Breast epithelium (tissue), 4 donors: ENCODE measurements at places on chromosomes 3 and 15.

DNA sequence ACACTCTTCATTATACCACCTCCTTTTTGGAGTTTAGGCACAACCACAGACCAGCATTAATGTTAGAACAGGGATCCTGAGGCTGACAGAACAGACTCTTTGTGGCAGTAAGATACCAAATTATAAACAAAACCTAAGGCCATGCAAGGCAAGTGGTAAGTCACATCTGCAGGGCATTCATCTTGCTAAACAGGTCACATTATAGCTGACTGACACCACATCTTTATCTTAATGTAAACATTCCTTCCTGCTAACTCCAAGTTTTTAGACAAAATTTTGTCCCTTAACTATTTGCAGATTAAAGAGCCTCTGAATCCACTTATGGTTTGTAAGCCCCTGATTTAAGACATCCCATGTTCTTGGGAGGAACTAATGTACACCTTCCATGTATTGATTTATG lies 500.6 kb downstream of the PYDC2 start:
- no peak for DNase-seq

GRCh38 chr3:50173685-50174516 lies 17.5 kb upstream of the GNAT1 start:
- DNase-seq, result no peak

GRCh38 chr3:123843668-123844067 lies 40.5 kb downstream of the MYLK start:
- no peak for DNase-seq

DNA sequence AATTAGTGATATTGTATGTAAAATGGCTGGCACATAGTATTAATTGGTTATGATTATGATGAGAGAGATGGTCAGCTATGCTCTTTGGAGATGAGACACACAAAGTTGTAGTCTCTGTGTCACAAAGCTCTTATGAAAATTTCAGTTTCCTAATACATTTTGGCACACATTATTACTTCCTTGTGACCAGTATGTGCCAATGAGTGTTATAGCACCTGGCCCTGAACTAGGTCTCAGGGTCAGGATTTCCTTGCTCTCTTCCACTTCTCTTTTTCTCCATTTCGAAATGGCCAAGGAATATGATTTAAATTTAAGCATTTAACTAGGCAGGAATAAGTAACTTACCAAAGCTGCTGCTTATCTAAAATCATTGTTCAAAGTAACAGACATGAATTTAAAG lies 28.0 kb downstream of the TIPARP start:
- DNase-seq, result no peak

DNA sequence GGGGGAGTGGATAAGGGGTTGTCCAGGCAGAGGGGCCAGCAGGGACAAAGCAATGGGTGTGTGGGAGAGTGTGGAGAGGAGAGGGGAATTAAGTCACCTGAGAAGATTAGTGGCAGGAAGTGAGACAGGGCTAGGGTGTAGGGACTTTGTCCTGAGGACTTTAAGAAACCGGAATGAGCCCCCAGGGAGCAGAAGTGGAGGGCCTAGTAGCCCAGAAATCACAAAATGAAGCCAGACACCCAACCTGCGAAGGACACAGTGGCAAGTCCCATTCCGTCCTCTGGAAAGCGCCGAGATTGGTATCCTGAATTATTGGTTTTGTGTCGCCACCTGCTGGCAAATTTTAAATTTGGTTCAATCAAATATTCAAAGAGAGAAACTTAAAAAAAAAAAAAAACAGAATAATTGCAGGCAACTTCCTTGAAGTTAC lies 78.0 kb upstream of the SLC25A36 start:
- DNase-seq, result peak; percentile 20

DNA sequence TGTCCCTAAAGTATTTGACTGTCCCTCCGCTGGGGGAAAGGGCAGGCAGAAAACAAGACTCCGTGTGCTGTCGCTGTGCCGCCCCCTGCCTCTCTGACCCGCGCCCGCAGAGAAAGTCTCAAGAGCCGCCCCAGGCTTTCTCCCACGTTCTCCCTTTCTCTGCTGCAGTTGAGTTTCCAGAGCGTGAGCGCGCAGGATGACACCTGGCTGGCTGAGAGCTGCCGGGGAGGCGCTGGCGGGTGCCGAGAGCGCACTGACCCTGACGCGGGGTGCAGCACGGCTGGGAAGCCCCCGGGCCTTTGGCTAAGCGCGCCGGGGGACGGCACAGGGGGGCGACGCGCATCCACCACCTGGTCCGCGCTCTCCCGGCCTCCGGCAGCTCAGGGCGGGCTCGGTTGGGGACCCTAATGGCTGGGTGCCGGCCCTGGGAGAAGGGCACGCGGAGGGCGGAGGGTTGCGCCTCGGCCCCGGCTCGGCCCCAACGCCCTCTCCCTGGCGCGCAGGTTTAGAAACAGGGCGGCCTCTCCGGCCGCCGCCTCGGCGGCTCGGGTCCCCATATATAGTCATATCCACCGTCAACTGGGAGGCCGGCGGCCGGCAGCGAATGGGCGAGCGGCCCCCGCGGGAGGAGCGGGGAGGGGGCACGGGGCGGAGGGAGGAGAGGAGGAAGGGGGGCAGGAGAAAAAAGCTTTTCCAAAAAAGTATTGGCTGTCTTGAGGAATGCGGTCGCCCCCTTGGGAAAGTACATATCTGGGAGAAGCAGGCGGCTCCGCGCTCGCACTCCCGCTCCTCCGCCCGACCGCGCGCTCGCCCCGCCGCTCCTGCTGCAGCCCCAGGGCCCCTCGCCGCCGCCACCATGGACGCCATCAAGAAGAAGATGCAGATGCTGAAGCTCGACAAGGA lies at the start of gene TPM1:
TPM1 (plus strand) TSS at position 774 of the 903 bp plus-strand sequence; CDS start at position 857, 83 bp downstream.
- peak; percentile 93 for DNase-seq

- no peak for DNase-seq
These were observed 9.2 kb downstream of the SMAD6 start for GRCh38 chr15:66711260-66711659.

DNA sequence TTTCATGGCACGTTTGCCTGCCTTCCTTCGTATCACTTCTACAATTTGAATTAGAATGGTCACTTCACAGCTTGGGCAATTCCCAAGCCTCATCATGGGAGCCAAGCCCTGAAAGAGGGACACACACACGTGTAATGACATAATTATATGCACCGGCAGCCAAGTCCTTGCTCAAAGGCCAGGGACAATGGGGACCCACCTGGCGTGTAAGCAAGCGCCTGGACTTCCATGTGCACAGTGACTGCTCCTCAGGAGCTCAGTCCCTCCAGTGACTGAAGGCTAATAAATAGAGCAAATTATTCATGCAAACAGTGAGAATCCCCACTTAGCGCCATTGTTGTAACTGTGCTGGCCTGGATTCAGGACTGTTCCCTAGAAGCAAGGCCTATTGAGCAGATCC lies 115.1 kb downstream of the DNAJB8 start:
- DNase-seq, result no peak

GRCh38 chr3:133757701-133758567 lies 11.7 kb downstream of the TF start:
- DNase-seq, result no peak

DNA sequence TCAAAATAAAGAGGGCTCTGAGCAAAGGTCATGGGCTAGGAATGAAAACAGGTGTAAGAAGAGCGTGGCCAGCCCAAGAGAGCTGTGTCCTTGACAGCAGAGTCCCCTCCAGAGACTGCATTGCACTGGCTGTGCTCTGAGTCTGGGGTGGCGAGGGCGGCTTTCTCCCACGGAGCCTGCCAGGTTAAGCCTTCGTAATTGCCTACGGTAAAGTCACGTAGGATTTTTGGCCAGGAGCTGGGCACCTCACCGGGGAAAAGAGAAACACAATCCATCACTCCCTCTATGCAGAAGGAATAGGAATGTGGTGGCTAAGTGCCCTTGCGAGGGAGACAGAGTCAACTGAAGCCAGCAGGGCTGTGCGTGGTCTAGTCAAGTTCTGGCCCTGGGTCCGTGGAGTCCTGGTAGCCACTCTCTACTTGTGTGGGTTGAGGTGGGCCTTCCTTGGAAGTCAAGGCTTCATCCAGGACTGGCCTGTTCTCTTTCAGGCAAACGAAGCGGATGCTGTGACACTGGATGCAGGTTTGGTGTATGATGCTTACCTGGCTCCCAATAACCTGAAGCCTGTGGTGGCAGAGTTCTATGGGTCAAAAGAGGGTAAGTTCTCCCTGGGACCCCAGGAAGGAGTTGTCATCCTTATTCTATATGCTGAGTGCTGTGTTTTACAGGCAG lies 7.0 kb downstream of the TF start:
- DNase-seq, result no peak

- DNase-seq, result no peak
These were observed 61.0 kb downstream of the KLF13 start for GRCh38 chr15:31387479-31388118.

- no peak for DNase-seq
These were observed 113.4 kb downstream of the OXNAD1 start for GRCh38 chr3:16378415-16378814.

GRCh38 chr3:165635791-165636683 lies 201.2 kb downstream of the BCHE start:
- DNase-seq, result no peak

DNA sequence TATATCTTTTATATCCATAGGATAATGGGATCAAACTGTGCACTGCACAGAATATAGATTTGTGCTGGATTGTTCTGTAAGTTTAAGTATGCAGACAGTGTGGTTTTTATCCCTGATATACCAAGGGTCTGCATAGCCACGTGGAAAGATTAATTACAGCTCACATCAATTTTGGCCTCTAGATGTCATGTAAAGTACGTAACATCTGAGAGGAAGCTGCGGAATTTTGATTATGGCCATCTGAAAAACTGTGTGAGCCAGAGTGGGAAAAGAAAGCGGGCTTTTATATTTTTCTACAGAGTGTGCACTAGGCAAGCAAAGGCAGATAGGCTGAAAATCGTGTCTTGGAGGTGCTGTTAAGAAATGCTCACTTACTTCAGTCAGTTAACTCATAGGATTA lies 562.7 kb downstream of the GBE1 start:
- no peak for DNase-seq

DNA sequence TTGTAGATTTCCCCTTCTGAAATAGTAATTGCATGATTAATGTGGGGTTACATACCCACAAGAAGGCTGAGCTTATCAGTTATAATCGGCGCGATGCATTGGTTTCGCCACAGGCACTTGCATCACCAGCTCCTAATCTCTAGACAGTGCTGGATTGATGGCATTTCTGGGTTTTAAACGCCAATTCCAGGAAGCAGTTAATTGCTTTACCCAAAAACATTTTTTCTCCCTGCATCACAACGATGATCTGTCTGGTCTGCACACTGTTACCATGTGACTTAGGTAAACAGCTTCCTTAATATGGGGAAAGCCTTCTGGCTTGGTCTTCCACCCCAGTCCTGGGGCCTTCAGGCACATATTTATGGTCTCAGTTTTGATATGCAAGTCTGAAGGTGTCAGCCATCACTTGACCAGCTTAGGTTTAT lies 70.0 kb upstream of the HEG1 start:
- no peak for DNase-seq

DNA sequence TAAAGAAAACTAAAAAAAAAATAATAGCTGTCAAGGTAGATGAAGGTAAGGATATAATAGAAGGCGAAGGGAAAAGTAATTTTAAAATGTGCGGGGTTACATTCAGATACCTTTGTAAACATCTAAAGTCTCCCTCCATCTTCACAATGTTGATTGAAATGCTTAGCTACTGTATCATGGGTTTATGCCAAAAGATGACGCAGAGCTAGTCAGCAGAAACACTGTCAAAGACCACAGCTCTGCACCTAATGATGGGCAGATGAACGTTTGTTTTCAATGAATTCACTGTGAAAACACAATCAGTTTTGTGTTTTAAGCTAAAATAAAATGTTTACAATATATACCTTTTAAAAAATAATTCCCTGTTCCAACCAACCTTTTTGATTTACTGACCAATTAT lies 61.2 kb downstream of the RFTN1 start:
- no peak for DNase-seq

DNA sequence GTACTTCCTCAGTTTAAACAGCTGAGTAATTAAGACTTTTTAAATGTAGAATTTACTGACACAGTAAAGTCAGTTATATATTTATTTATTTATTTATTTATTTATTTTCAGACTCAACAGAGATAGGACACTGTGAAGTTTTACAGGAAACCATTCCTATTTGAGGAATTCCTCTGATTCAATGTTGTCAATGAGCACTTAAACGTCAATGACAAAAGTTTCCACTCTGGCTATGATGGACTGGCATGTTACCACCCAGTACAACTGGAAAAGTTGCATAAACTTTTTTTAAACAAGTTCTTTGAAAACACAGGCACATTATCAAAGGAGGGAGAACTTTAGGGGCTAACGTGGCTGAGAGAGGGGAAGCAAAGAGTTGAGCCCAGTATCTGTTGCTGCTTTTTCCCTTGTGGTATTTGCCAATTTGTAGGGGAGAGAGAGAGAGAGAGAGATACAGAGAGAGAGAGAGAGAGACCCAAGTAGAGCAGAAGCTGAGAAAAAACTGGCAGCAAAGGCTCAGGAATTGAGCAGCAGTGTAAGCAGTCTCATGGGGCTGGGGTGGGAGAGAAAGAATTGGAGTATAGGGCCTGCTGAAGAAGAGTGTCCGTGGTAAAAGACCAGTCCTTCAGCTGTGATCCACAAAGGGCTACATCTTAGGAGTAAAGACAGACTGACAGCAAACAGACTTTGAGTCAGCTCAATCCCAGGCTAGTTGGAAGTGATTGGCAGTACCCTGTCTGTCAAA lies 18.3 kb upstream of the ACTC1 start:
- DNase-seq, result no peak

DNA sequence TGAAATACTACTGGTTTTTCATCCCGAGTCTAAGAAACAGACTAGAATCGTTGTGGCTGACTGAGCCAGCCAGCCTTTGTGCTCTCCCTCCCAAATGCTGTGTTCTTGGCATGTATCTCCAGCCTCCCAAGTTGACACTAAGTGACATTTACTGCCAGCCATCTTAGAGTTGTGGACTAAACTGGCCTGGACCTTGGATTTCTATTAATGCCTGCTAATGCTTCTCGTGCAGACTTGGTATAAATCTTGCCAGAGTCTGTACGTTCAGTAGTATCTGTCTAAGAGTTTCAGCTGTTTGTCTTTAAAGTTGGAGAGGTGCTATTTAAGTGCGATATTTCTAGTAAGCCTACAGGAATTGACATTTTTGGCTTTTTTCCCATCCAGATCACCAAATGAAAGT lies 166.6 kb upstream of the BHLHE40 start:
- no peak for DNase-seq

- DNase-seq, result no peak
These were observed 75.3 kb upstream of the COL8A1 start for GRCh38 chr3:99562990-99563607.

- no peak for DNase-seq
These were observed 674 bp upstream of the MECOM start for GRCh38 chr3:169663951-169664820.

DNA sequence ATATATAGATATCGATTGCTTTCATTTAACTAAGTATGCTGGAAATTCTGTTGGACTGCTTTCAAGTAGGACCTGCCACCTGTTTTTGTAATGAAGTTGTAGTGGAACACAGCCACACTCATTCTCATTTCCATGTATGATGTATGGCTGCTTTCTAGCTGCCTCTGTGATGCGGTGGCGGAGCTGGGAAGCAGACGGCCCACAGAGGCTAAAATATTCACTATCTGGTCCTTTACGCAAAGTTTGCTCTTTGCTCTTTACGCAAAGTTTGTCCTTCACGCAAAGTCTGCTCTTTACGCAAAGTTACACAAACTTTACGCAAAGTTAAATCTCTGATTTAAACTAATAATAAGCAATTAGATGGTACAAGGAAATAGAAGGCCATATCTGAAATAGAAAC lies 91.5 kb downstream of the DLG1 start:
- no peak for DNase-seq
